ENCODE measurements at places on chromosomes 6 and 20.

DNA sequence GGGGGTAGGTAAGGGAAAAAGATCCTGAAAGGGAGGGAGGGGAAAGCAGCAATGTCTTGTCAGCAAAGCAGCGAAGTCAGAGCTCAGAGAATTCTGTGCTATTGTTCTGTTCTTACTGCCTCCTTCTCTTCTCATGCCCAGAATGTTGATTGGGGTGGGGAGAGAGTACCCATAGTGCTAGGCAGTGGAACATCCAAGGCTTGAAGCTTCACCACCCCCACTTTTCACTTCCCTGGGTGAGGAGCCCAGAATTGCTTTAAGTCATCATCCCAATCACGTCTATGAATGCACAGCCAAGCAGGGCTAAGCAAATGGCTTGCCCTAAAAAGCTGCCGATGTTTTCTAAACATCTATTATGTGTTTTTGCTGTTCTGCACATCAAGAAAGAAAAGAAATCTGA is 16.5 kb downstream of the REPS1 start:
- peak; percentile 56 for DNase-seq

GRCh38 chr6:170147056-170147787 is 143.7 kb downstream of the DLL1 start:
- no peak for DNase-seq

- DNase-seq = peak; percentile 90
Observed at GRCh38 chr6:131914967-131915751, 36.0 kb downstream of the CCN2 start.

DNA sequence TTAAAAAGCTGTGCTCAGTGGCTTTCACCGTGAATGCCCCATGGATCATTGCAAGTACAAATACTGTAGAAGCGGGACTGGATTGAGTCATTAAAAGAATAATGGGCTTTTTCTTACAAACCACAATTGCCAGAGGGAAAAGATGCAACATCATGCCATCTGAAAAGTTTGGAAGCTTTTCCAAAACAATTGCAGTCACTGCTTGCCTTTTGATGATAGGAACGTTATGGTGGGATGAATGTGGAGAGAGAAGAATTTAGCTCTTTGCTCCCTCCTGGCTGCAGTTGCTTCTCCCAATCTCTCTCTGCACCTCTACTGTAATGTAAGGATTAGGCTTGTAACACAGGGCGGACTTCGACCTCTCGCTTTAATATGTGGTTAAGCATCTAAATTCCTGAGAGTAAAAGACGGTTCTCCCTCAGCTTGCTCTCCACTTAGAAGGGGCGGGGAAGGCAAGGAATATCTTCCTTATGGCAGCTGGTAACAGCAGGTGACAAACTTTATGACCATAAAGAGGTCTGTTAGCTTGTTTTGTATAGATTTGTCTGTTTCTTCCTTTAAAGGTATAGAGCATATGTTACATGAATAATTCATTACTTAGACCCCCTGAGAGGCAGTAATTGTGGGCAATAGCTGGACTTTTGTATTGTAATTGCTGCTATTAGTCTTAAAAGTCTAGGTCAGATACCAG is 376.1 kb downstream of the UTRN start:
- DNase-seq = peak; percentile 68

- no peak for DNase-seq
Observed at GRCh38 chr20:25535762-25536161, 49.6 kb downstream of the NINL start.

- DNase-seq = no peak
Observed at GRCh38 chr6:132234356-132234755, 166.9 kb downstream of the MOXD1 start.

GRCh38 chr20:8118039-8118438 is 14.0 kb upstream of the PLCB1 start:
- DNase-seq = no peak

DNA sequence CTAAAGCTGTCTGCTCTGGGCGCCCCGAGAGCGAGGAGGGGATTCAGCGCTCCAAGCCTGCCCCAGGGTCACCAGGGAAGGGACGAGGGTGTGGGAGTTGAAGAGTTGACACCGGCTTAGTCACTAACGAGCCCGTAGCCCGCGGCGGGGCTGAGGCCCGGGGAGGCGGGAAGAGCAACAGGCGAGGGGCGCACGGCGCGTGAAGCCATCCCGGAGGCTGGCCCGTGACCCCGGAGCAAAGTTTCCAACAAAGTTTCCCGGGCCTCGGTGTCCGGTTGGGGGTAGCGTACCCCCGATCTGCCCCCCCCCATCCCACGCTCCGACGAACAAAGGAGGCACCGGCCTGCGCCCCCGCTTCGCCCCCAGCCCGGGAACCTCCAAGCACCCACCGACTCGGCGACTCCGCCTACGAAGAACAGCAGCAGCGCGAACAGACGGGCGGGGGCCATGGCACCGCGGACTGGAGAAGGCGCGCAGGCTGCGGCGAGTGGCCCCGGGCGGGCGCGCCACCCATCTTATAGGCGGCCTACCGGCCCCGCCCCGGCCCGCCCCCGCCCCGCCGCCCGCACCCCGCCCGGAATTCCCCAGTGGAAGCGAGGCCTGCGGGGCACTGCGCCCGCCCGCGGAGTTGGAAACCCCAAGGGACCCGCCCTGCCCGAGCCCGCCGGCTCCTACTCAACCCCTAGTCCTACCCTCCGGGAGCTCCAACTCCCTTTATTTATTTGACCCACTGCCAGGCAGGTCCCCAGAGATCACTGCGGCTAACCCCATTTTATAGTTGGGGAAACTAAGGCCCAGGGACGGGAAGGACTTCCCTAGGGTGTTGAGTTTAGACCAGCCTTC is at the start of gene SDC4:
SDC4 (minus strand) TSS at position 489 of the 843 bp plus-strand sequence; CDS start at position 449, 40 bp downstream.
- DNase-seq = peak; percentile 72

DNA sequence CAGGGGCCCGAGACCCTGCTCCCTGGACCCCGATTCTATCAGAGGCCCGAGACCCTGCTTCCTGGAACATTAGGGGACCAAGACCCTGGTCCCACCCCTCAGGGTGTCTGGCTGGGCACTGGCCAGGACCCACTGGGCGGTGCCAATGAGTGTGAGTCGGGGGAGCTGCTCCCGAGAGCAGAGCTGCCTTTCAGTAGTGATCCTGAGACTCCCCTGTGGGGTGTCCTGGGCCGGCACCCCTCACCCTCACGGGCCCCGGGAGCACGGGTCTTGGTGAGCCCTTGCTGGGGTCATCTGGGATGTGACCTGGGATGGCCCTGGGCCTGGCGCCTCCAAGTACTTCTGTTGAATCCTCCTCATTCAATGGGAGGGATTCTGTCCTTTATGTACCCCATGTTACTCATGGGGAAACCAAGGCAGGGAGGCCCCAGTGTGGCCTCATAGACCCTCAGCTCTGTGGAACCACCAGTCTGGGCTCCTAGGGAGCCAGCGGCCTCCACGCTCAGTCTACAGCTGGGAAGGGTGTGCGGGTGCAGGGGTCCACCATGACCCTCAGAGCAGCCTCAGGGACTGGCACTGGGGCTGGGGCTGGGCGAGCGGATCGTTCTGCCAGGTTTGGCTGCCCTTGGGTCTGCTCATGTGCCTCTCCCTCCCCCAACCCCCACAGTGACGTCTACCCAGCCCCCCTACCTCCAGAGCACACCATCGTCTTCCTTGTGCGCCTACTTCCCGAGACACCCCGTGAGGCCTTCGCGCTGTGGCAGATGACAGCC is 25.6 kb downstream of the COL20A1 start:
- DNase-seq = no peak

DNA sequence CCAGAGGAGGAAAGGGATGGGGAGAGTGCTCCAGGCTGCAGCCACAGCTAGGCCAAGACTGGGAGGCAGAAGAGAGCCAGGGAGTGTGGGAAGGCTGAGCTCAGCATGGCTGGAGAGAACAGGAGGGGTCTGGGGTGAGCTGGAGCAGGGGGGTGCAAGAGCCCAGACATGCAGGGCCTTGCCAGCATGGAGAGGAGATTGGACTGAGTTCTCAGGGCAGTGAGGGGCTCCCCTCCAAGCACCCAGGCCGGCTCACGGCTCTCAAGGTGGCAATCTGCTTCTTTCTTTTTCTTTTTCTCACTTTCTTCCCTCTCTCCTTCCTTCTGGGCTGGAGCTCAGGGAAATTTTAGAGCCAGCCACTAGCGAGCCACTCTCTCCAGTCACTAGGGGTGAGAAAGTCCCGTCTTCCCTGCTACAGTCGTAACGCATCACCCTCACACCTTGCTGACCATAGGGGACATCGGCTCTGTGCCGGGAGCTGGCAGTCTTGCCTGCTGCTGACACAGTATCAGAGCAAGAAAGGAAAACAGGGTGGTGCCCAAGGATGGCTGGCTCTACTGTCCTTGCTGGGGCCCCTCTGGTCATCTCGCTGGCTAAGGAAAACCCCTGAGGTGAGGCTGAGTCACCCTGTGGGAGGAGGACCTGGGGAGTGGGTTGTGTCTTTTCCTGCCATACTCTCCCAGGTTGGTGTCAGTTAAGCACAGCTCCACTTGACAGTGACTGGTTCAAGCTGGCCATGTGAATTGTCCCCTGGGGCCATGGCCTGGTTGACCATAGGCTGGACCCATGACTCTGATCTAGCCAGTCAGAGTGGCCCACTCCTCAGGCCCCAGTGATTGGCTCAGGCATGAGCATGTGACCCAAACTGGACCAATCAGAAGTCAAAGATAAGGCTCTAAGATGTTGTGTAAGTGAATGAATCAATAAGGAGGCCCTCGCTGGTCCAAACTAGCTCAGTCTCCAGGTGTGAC is 135.1 kb upstream of the PMEPA1 start:
- no peak for DNase-seq

DNA sequence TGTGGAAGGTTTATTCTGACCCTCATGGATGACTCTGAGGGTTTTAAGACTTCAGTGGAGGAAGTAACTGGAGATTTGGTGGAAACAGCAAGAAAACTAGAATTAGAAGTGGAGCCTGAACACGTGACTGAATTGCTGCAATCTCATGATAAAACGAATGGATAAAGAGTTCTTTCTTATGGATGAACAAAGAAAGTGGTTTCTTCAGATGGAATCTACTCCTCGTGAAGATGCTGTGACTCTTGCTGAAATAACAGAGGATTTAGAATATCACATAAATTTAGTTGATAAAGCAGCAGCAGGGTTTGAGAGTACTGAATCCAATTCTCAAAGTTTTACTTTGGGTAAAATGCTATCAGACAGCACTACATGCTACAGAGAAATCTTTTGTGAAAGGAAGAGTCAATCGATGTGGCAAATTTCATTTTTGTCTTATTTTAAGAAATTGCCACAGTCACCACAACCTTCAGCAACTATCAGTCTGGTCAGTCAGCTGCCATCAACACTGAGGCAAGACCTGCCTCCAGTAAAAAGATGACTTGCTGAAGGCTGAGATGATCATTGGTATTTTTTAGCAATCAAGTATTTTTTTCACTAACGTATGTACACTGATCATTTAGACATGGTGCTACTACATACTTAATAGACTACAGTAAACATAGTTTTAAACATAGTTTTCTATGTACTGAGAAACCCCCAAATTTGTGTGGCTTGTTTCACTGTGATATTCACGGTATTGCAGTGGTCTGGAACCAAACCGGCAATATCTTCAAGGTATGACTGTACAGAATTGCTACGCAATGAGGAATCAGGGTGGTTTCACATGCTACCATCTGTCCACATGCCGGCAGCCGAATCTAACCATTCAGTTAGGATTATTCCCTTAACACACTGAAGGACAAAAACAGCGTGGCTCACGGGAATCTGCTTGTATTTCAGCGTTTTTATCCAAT is 149.0 kb downstream of the MYB start:
- DNase-seq = no peak

DNA sequence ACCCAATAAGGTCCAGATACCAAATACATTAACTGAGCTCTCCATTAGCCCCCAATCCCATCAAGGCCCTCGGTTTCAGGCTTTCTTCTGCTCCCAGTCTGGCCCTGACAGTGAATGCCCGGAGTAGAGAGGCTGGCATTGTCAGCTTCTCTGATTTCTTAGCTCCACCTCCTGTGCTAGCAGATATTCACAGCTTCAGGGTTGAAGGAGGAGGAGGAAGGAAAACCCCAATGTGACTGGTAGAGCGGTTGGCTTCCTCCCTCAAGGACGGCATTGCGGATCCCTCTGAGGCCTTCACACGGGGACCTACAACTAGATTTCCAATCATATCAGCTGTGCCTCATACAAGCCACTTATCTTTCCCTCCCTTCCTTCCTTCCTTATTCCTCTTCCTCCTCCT is 164.1 kb upstream of the SYNDIG1 start:
- DNase-seq = no peak

DNA sequence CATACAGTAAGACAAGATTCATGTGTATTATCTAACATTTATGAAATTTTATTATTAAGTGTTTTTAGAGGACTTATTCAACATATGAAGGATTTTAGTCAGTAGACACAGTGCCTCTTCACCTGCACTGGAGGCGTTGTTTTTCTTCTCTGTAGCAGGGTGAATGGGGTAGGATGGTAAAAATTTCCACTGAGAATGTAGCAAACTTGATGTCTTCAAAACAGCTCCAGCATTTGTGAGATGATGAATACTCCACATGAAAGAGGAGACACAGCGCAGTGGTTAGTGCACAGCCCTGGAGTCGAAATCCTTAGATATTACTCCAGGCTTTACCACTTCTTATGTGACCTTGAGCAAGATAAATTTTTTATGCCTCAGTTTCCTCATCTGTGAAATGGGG is 110.5 kb upstream of the AHI1 start:
- DNase-seq = no peak

DNA sequence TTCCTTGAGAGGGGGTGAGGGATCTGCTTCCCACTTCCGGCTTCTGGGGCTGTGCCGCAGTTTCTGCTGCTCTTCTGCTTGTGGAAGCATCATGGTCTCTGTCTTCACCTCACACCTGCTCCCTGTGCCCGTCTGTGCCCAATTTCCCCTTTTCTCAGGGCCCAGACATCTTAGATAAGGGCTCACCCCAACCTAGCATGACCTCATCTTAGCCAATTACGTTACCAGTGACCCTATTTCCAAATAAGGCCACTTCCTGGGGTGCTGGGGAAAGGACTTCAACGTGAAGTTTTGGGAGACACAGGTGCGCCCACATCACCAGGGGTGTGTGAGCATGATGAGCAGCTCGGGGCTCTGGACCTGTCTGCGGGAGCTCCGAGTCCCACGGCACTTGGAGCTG is 20.7 kb upstream of the RBBP8NL start:
- DNase-seq = no peak

GRCh38 chr6:85096976-85097375 is 332.6 kb upstream of the TBX18 start:
- DNase-seq = no peak

DNA sequence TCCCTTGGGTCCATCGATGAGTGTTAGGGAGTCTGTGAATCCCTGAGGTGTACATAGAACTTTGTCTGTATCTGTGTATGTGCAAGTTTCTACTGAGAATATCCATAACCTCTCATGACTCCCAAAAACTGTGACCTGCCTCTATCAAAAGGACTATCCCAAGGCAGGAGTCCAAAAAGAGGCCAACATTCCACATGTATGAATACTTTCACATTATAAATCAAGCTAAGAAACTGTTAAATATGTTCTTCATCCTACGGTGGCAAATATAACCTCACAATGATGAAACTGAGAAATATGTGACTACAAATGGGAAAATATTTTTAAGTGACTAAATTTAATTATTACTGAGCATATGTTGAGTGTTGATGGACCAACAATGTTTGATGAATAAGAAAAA is 16.1 kb upstream of the STX11 start:
- no peak for DNase-seq

GRCh38 chr6:162200945-162201690 is 526.4 kb downstream of the PRKN start:
- no peak for DNase-seq

GRCh38 chr20:62685781-62686555 is 22.7 kb upstream of the NTSR1 start:
- peak; percentile 73 for DNase-seq

All from eye (tissue), 1 donor.